NCI-H2081 treated with DMSO at 0.1 percent for 48 hours (cell line): ENCODE measurements at places on chromosomes 3 and 15.

- no peak for DNase-seq
Measured at GRCh38 chr3:35746492-35746891, 107.2 kb downstream of the ARPP21 start.

GRCh38 chr15:77612958-77613601 is 19.6 kb downstream of the LINGO1 start:
- DNase-seq, result no peak

DNA sequence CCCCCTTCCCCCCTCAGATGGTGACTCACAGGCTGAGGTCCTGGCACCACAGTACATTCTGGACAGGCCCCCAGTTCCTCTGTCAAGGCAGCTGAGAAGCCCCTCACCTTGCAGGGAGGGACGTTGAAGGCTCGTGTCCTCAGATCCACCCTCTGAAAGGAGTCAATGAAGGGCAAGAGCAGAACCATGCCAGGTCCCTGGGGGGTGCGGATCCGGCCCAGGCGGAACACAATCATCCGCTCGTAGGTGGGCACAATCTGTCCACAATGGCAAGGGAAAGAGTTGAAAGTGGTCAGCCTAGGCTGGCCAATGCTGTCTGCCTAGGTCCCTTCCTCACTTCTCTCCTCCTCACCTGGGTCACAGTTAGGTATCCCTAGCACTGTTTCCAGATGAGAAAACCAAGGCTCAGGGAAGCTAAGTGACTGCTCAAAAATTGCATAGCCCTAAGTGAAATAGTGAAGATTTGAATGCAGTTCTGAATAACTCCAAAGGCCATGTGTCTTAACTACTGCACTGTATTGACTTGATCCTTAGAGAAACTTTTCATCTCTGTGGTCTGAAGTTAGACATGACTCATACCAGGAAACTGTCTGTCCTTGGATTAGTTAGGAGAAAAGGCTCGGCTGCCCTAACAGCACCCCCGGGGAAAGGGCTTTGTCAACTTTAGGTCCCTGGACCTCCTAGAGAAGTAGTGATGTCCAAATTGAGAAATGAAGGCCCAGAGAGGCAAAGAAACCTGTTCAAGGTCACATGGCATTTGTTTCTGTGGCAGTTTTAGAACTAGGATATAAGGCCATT is 2.9 kb downstream of the STOML1 start:
- no peak for DNase-seq

- DNase-seq, result no peak
Measured at GRCh38 chr3:16113704-16114103, 60.8 kb upstream of the GALNT15 start.

DNA sequence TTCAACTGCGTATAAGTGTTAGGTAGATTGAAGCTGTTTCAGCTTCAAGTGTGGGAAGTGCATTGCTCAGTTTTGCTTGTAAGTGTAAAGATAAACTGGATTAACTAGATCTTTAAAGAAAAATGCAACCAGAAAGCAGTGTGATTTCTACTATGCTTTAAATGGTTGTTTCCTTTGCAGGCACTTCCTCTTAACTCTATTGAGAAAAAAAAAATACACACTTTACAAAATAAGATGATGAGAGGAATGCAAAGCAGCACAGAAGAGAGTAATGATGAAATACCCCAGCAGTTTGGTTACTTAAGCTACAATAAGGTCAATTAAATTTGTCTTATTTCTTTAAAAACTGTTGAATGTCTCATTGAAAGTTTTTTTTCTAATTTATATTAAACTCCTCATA is 40.8 kb downstream of the DPH6 start:
- DNase-seq, result no peak

DNA sequence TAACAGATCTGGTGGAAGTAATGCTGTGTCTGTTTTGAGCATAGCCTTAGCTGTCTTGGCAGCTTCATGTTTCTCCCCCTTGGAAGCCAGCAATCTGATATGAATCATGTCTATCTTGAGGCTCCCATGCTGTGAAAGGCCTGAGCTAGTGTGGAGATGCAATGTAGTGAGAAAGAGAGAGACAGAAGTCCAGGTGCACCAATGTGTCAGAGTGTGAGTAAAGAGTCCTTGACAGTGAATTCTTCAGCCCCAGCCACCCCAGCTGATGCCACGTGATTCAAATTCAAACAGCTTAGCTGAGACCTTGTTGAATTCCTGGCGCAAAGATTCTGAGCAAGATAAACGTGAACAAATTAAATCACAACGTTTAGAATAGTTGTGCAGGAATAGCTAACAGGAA is 704.2 kb downstream of the EDEM1 start:
- no peak for DNase-seq

DNA sequence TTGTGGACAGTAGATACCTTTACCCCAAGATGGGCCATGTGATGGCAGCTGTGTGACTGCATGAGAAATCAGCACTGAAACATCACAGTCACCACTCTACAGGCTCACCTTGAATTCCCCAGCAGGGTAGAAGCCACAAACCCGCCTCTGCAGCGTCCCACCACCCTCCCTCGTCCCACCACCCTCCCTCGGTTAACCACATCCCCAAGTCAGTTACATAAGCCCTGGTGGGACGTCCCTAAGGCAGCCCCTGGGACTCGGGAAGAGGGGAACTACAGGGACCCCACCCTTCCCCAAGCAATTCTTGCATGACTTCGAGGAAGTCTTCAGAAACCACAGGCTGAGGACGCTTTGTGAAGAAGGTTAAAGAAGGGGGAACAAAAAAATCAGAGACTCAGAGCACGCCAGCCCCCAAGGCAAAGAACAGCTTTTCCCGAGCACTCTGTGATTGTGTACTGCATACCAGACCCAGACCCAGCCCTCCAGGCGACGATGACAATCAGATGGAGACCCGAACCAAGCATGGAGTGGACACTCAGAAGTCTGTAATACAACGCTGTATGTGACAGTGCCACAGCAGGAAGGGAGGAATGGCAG is 60.5 kb downstream of the SH3BP5 start:
- DNase-seq, result no peak

- no peak for DNase-seq
Measured at GRCh38 chr15:61916104-61916503, 144.1 kb downstream of the VPS13C start.

- DNase-seq, result no peak
Measured at GRCh38 chr3:37014620-37015019, 21.3 kb downstream of the MLH1 start.

GRCh38 chr15:67009576-67010569 is 55.5 kb upstream of the SMAD3 start:
- DNase-seq, result no peak

DNA sequence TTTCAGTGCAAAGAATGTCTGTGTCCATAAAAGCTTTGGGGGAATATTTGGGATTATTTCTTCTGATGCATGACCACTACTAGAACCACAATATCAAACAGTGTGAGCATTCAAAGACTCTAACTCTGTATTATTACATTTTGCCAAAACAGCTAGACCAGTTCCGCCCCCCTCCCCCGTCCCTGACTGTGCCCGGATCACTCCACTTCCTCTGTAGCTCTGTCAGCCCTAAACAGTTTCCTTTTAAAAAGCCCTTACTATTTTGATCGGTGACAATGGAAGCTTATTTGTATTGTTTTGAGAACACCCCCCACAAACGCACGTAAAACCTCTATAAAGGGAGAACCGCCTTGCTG is 36.6 kb upstream of the EPHB3 start:
- no peak for DNase-seq

GRCh38 chr3:51391566-51392354 is 675 bp downstream of the RBM15B start:
- no peak for DNase-seq

- no peak for DNase-seq
Measured at GRCh38 chr3:169323578-169324451, 339.7 kb downstream of the MECOM start.

DNA sequence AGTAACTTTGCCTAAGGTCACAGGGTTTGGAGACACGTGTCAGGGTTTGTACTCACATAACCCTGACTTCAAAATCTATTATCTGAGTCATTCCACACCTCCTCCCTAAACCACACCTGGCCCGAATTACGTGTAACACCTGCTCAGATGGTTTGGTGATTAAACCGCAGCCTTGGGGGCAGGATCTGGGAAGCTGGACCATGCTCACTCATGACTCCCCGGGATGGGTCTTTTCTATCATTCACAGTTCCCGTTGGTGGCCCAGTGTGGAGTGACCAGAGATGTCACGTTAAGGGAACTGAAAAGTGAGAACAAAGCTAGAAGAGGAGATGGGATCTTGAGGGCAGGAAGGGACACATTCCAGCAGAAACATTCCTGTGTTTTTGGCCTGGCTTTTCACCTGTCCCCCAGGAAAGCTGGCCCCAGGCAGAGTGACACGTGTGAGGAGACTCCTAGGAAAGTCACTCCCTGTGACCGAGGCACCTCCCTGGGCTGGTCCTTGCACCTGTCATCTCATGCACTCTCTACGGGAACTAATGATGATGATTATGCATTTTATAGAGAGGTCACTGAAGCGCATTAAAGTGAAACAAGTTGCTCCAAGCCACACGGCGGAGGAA is 75.4 kb upstream of the POMGNT2 start:
- no peak for DNase-seq

- DNase-seq, result no peak
Measured at GRCh38 chr3:31777092-31777491, 204.0 kb downstream of the OSBPL10 start.

- no peak for DNase-seq
Measured at GRCh38 chr3:49912881-49913281, 9.2 kb upstream of the MST1R start.
